ENCODE measurements at places on chromosomes 5 and 9.

GRCh38 chr9:35114113-35114839, 1.4 kb downstream of the ATOSB start:
- peak; percentile 86 for DNase-seq

DNA sequence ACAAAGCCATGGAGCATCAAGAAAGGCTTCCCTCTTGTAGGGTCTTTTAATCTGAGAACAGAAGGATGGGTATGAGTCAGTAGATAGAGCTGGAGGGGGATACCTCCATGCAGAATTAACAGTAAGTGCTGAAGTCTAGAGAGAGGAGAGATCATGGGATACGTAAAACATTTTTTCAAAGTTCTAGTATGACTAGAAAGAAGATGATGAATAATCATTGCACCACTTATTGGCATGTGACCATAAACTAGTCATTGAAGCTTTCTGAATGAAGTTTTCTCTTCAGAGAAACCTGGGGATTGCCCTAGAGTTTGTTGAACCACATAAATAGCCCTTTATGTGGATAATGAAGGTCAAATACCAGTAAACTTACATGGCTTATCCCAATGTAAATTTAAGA, 48.6 kb upstream of the PTPRD start:
- DNase-seq = no peak

GRCh38 chr5:68482199-68482598, 266.6 kb downstream of the PIK3R1 start:
- DNase-seq = no peak

DNA sequence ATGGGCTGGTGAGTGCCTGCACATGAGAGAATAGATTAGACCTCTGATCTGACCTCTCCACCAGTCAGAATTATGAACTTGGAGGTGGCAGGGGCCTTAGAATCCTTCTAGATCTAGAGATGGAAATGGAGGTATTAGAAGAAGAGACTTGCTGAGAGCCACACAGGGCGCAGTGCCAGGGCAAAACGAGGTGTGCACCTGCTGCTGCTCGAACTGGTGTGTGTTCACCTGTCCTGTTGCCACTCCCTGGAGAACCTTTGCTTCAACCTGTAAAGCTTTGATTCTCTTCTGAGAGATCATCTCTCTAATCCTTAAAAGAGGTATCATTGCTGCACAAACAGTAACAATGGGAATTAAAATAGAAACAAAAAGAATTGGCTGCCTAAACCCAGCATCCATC, 24.9 kb downstream of the FRMPD1 start:
- DNase-seq = no peak

DNA sequence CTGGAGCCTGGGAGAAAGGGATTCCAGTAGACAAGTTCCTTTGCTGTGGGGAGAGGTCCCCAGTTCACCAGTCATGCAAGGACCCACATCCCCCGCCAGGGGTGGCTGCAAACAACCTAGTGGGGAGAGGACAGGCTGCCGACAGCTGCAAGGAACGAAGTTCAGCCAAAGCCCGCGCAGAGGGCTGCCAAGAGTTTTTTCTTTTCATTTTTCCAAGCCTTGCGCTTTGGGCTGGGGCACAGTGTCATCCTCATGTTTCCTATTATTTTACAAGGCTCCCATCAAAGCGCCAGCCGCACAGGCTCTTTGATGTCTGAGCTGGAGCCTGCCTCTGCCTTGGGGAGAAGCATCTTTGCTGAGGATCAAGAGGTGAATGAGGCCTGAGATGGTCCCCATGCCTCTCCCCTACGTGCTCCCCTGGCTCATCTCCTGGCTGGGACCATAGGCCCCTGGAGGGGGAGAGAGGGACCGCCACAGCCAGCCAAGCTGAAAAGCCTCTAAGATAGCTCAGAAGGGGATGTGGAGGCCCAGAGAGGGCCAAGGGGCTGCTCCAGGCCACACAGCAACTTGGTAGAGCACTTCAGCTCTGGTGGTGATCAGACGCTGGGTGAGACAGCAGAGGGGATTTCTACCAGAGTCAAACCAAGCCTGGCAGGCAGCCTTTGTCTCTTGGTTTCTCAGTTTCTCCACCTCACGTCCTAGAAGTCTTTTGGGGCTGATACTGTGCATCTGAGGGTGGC, 50.4 kb upstream of the SYNPO start:
- no peak for DNase-seq

- no peak for DNase-seq
Measured at GRCh38 chr9:101907466-101907865, 169.0 kb upstream of the GRIN3A start.

- DNase-seq = no peak
Measured at GRCh38 chr5:150349681-150350275, 7.7 kb upstream of the TCOF1 start.

DNA sequence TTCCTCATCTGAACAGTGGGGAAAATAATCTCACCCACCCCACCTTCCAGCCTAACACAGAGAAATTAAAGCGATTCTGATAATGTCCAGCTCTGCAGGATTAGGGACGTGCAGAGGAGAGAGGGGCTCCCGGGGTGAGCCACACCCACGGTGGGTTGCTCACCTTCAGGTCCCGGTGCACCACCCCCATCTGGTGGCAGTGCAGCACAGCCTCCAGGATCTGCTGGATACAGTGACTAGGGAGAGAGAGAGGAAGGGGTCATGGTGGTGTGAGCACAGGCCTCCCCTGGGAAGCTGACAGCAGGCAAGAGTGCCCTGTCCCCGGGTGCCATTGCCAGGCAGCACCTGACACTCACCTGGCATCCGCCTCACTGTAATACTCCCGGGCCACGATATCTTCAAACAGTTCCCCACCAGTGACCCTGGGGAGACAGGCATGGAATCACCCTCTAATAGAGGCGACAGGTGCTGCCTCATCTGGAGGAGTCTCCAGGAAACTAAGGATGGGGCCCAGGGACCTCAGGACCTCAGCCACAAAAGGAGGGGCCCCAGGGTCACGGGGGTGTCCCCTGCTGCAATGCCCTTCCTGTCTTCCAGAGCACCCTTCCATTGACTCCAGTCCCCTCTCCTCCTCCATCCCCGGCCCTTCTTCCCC, 33.0 kb downstream of the CAMK2A start:
- no peak for DNase-seq
